ENCODE measurements at places on chromosomes 1 and 21.

DNA sequence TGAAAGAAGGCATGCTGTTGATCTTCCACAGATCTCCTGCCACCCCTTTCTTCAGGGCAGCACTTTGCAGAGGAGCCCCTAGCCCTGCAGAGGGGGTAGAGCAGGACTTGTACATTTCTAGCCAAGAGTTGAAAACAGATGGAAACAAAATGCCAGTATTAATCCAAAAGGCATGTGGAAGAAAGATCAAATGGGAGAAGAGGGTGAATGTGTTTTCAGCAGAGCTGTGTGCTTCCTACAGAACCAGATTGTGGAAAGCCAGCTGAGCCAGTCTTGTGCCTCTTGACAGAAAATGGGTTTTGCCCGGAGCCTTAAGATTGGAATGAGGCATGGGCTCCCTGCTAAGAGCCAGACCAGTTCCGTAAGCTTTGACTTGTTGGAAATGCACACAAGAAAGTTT, 105.2 kb upstream of the TSPAN2 start:
- DNase-seq: no peak

GRCh38 chr21:32920474-32920873, 105.3 kb upstream of the OLIG2 start:
- no peak for DNase-seq

GRCh38 chr1:168842916-168843315, 113.9 kb upstream of the DPT start:
- no peak for DNase-seq

- DNase-seq: no peak
Observed at GRCh38 chr1:15937706-15938168, 38.2 kb downstream of the ZBTB17 start.

- DNase-seq: no peak
Observed at GRCh38 chr1:241157435-241157834, 199.6 kb downstream of the RGS7 start.

DNA sequence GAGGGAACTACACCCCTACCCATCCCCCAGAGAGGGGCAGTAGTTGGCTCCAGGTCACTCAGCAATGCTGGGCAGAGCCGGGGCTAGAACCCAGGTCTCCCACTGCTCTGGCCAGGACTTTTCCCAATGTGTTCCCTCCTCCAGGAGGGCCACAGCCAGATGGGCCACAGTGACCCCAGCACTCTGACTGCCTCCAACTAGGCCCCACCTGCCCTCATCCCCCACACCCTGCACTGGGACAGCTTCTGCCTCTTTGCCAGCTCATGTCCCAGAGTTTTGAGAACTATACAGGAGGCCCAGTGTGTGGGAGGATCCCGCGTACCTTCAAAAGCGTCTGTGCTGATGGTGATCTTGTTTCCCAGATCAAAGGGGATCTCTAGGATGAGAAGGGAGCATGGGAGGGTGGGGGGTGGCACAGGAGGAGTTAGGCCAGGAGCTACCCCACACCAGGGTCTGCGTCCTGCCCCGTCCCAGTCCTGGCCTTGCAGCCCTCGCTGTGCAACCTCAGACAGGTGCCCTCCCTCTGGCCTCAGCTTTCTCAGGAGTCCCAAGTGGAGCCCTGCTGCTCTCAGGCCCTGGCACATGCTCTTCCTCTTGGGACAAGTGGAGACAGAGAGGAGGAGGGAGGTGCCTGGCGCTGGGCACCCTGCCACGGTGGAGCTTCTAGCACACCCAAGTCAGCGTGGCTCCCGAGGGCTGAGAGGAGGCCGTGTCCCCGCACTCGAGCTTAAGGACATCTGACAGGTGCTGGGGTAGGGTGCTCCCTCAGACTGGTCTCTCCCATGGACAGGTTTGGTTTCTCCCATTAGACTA, 22.0 kb downstream of the MYOM3 start:
- DNase-seq: no peak

- no peak for DNase-seq
Observed at GRCh38 chr1:56550138-56550858, 29.1 kb downstream of the PLPP3 start.

- DNase-seq: no peak
Observed at GRCh38 chr21:17491716-17492414, 21.0 kb upstream of the CXADR start.

- no peak for DNase-seq
Observed at GRCh38 chr1:244647819-244648218, 5.1 kb upstream of the DESI2 start.

GRCh38 chr21:42746593-42747275, 93.3 kb downstream of the PDE9A start:
- DNase-seq: no peak

DNA sequence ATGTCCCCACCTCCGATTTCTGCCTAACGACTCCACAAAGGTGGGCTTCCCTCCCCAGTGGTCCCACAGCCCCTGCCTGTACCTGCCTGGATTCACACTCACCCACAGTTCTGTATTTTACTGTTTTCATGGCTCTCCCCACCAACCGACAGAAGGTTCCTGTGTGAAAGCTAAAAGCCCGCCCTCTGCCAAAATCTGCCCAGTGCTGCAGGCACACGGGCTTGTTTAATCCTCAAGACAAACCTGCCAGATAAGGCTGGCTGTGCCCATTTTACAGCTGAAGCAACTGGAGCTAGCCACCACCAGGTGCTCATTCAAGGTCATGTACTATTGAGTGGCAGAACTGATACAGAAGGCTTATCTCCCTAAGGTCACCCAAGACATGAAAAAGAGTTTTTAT, 114.5 kb downstream of the HIVEP3 start:
- no peak for DNase-seq

- no peak for DNase-seq
Observed at GRCh38 chr1:208980605-208981004, 602.9 kb upstream of the CAMK1G start.

DNA sequence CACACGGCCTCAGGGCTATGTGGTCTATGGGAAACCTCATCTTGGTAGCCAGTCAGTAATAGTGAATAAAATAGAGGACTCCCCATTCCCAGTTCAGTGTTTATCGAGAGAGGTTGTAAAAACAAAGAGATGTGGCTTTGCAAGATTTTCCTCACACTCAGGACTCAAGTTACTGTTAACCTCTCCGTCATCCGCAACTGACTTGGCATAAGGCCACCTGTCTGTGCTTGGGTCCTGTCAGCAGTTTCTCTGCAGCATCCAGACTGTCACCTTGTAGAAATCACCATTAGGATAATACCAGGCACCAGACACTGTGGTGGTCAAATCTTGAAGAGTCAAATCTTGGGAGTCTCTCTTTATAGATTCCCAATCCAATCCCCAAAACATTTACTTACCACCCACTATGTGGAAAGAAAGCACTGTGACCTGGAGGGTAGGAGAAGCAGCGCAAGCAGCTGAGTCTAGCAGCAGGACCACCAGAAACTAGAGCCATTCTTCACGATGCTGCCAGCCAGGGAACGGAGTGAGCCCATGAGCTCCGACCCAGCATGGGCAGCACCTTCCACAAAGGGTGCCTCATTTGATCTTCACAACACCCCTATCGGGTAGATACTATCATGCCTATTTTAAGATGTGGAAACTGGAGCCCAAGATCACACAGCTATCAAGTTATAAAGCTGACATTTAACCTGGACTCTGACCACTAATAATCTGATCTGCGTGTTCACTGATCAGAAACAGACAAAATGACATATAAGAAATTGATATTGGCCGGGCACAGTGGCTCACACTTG, 5.6 kb upstream of the GPR25 start:
- no peak for DNase-seq

GRCh38 chr1:165187031-165188009, 169.2 kb downstream of the LMX1A start:
- DNase-seq: no peak

DNA sequence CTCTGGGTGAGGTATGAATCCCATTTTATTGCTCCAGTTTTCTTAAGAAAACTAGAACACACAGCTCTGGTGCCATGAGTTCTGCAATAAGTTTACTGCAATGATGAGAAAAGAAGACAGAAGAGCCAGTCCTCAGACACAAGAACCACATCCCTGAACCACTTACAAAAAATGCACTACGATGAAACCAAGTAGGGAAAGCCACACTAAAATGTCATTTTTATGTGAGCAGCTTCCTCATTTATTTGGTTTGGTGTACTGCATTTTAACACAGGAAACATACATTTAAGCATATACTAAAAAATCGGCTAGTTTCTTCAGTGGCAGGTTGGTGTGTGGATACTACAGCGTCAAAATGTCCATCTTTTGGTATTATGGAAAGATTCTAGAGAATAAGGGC, 95.9 kb downstream of the PTPN14 start:
- no peak for DNase-seq

DNA sequence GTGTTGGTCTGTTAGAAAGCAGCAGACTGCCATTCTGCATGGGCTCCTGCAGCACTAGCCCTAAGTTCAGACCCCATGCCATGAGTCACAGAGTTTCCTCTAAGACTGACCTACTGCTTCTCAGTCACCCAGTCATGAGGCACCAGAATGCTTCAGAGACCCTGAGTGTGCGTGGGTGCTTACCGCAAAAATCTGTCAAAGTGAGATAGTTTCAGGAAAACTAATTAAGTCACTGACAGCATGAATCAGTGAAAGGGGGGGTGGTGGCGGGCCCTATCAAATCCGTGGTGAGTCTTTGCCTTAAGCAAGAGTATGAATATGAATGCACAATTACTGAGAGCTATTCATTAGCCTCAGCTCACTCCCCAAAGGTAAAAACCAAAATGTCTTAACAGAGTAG, 98.1 kb downstream of the KCTD3 start:
- no peak for DNase-seq

DNA sequence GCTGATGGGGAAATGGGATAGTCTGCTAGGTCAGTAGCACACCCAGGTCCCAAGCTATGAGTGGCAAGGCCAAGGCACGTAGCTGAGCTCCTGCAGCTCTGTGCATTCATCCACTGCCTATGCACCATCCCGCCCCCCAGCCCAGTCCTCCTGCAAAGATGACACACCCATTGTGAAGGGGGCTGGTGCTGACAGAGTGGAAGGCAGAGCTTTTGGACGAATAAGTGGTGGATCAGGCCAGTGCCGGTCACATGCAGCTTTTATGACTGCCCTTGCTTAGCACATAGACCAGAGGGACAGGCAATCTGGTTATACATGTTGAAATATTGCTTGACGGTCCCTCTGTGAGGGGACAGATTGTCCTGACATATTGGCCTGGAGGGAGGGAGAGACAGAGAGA, 494.3 kb downstream of the PTPRU start:
- DNase-seq: no peak

DNA sequence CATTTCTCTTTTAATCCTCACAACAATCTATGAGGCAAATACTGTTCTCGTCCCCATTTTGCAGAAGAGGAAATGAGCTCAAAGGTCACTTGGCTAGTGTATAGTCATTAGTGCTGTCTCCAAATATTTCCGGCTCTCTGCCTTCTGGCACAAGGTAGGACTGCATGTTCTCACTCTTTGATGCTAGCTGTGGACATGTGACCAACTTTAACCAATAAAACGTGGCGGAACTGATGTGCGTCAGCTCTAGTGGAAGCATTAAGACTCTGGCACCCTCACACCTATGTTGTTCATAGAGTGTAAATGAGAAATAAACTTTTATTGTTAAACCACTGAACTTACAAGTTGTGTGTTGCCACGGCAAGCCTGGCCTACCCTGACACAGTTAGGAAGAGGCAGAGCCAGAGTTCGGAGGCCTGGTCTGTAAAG, 5.0 kb upstream of the KIF21B start:
- no peak for DNase-seq
